Muscle of arm (tissue), 14 donors: ENCODE measurements at places on chromosomes 12 and 14.

GRCh38 chr12:41311883-41312282 is 123.8 kb downstream of the PDZRN4 start:
- no peak for DNase-seq

DNA sequence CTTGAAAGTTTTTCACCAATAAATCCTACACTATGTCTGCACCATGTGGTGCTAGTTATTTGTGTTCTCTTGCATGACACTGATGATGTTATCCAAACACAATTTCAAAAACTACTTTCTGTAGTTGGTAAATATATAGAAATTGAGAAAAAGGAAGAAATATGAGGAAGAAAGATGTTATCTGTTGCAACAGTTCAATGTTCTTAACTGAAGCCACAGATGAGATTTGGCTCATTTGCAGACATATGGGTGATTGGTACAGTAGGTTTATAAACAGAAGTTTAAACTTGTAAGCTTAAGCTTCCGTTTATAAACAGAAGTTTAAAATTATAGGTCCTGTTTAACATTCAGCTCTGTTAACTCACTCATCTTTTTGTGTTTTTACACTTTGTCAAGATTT is at the start of gene CLEC12A:
TSS of gene CLEC12A (plus strand) at position 229 of the 400 bp plus-strand sequence. CDS start 188 bp downstream, outside the sequence.
- no peak for DNase-seq

GRCh38 chr12:109524466-109525278 is 47.2 kb downstream of the UBE3B start:
- DNase-seq, result no peak

DNA sequence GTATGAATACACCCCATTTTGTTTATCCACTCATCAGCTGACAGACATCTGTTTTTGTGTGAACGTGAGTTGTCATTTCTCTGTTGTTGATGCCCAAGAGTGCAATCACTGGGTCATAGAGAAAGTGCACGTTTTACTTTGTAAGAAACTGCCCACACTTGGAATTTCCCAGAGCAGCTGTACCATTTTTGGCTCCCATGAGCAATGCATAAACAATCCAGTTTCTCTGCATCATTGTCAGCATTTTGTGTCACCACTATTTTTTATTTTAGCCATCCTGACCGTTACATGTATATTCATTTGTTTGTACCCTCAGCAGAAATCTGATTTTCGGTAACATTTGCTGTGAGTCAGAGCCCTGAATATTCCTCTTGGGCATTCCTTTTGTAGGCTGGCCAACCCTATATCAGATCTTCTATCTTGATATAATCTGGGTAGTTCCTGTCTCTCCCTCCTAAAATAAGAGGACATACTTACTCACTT is 62.7 kb downstream of the RBM19 start:
- no peak for DNase-seq

DNA sequence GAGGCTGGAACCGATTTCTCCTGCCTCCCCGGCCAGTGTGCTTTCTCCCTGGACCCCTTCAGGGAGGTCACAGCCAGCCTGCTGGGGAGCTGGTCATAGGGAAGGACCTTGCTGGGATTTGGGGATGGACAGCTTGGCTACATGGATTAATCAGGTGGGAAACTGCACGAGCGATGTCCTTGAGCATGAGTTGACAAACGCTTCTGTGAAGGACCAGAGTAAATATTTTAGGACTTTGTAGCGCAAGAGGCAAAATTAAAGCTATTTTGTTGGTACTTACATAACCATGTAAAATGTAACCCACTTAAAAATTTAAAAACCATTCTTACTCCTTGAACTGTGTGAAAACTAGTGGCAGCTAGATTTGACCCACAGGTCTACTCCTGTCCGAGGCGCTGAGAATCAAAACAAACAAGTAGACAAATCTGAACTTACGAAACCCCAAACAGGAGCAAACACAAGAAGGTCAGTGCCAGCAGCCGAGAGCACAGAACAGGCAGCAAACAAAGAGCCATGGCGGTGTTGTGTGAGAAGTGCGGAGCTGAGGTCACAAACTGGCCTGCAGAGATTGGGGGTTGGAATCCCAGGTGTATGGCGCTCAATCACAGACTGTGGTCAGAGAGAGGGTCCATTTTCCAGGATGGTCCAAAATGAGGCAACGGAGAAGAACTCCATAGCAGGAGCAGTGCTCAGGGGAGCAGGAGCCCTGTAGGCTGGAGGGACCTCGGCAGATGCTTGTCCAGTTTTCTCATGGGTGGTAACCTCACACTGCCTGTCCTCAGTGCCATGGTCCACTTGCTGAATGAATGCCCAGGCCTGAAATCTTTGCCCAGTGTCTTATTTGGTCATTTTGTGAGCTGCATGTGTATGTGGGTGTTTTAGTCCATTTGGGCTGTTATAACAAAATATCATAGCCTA is 79.2 kb upstream of the CLMN start:
- no peak for DNase-seq

DNA sequence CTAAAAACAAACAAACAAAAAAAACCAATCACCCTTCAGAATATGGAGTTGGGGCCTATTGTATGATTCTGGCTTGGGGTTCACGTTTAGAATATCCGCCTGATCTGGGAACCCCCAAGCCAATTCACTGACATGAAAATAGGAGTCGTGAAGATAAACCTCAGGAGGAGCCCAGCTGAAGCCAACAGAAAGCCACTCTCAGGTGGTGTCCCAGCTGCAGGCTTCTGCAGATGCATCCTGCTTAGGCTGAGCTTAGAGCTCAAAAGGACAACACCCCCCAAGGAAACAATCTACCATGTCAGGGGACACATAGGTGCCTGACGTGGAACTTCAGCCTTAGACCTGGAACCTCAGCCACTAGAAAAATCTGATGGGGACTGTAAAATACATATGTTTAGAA is 51.9 kb downstream of the SYNE3 start:
- DNase-seq, result no peak

GRCh38 chr12:75909714-75910656 is 121.6 kb downstream of the PHLDA1 start:
- no peak for DNase-seq

DNA sequence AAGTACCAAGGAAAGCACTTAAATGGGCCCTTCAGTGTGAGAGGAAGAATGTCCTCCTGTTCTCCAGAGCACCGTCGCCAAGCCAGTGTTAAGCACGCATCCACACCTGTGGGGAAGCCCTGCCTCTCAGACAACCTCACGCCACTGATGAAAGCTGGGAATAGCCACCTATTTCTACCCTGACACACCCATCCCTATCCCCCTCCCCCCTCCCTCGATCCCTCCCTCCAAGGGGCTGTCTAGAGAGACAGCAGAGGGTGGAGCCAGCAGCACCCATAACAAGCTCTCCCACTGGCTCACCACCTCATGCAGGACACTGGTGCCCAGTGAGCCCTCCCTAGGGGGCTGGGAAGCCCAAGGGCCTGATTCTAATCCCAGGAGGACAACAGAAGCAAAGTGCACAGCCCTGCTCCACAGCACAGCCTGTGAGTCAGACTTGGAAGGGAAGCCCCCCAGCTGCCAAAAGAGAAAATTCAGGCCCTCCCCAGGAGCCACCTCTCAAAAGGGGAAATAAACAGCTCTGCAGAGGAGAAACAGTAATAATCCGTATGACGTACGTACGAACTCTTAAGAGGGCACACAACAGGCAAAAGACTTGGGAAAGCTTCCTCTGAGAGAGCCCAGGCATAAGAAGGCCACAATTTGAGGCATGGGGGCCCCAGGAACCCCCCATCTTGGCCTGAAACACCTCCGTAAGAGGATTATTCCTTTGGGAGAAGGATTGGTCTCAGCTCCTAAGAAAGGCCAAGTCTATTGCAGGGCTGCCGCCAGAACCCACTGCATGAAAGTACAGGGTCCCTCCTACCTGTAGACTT is 7.8 kb downstream of the PITPNM2 start:
- DNase-seq, result no peak

GRCh38 chr12:51959211-51959610 is 7.7 kb downstream of the ACVR1B start:
- no peak for DNase-seq

GRCh38 chr12:27900920-27901879 is 71.3 kb downstream of the PTHLH start:
- DNase-seq, result no peak

GRCh38 chr12:120497524-120498150 is 1.7 kb downstream of the DYNLL1 start:
- DNase-seq, result no peak

DNA sequence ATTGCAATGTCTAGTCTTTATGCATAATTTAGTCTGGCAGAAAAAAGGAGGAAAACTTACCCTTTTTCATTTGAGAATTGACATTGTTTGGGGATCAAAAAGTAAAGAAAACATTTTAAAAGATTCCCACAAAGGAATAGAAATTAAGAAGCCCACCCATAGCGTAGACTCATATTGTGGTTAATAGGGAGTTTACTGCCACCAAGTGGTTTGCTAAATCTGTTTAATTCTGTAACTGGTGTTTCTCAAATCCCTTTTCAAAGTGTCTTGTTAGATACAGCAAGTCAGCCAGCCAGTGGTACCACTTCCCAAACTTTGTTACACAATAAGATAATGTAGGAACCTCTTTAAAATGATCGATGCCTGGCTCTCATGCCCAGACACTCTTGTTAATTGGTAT is 180.3 kb downstream of the IPO8 start:
- DNase-seq, result peak; percentile 23

- DNase-seq, result no peak
Observed at GRCh38 chr14:58082011-58082410, 70.0 kb downstream of the ARMH4 start.

DNA sequence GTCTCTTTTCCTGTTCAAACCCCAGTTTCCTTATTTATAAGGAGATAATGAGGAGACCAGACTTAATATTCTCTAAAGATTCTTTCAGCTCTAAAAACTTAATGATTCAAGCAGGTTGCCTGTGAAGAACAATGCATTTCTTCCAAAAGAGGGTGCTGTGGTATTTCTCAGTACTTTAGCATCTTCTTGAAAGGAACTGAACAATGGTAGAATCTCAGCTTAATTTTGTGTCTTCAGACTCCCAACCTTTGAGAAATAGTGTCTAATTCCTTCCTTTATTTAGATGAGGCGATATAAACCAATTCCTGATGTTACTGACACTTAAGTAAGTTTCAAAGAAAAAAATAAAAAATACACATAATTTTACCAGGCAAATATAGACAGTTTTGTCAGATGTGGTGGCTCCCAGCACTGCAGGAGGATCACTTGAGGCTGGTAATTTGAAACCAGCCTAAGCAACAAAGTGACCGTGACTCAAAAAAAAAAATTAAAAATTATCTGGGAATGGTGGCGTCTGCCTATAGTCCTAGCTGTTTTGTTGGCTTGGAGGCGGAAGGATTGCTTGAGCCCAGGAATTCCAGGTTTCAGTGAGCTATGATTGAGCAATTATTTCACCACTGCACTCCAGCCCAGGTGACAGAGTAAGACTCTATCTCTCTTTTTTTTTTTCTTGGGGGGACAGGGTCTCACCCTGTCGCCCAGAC is 76.9 kb upstream of the PSMA6 start:
- DNase-seq, result peak; percentile 53

DNA sequence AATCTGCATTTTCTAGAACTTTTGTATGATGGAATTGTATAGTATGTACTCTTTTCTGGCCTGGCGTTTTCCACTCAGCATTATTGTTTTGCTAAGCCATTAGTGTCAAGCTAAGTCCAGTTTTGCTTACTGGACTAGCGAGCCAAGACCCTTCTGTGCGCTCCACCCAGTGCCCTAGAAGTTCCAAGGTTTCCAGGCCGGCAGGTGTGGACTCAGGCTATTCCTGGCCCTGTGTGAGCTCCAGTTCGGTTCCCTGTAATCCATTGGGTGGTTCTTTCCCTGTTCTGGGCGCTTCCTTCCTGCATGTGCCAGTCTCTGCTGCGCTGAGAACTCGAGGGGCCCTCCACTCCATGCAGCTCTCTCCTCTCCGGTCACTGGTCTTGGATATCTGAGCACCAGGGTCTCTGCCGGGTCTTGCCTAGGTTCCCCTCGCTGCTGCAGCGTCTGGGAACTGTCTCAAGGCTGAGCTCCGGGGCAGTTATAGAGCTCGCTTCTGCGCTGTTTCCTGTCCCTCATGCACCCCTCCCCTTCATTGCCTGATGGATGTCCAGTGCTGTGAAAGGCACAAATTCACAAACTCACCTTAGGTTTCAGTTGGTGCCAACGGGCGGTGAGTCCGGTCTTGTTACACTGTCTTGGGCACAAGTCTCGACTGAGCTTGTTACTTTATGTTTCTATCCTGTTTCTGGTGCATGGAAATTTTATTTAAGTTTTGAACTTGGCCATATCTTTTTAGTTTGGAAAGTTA is 100.8 kb downstream of the ADGRD1 start:
- no peak for DNase-seq

- no peak for DNase-seq
Observed at GRCh38 chr12:6070472-6071257, 53.8 kb downstream of the VWF start.

DNA sequence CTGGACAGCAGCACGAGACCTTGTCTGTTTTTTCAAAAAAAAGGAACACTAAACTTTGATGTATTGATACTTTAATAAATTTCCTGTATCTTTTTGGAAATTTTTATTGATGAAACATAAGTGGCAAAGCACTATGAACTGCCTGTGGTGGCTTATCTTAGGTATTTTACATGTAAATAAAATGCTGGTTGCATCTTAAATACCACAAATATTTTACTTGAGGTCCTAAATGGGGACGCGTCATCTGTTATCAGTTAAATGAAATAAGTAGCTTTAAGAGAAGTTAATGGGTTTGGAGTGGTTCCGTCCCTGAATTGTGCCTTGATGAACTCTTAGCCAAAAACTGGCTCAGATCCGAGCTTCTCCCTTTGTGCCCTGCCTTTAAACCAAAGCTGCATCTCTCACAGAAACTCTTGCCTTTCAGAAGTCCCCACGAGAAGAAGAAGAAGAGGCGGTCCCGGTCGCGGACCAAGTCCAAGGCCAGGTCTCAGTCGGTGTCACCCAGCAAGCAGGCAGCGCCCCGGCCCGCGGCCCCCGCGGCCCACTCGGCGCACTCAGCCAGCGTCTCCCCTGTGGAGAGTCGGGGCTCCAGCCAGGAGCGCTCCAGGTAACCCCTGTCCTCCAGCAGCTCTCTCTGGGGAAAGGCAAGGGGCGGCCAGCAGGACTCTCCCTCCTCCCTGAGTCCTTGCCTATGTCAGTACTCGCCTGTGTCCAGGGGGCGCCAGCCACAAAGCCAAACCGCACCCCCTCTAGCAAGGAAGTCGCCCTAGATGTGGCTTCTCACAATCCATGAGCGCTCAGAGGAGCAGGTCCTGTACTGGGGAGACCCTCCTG is 31.2 kb upstream of the MMP17 start:
- no peak for DNase-seq

GRCh38 chr14:61636779-61637178 is 58.5 kb upstream of the HIF1A start:
- no peak for DNase-seq

- DNase-seq, result no peak
Observed at GRCh38 chr14:84042992-84043391, 1487.0 kb upstream of the FLRT2 start.
